Activated CD4-positive, CD25-positive, alpha-beta regulatory T cell treated with anti-CD3 and anti-CD28 coated beads, Interleukin-2, amount 50 U/mL, for 24 hours (primary cell): ENCODE measurements at places on chromosomes 16 and 17.

DNA sequence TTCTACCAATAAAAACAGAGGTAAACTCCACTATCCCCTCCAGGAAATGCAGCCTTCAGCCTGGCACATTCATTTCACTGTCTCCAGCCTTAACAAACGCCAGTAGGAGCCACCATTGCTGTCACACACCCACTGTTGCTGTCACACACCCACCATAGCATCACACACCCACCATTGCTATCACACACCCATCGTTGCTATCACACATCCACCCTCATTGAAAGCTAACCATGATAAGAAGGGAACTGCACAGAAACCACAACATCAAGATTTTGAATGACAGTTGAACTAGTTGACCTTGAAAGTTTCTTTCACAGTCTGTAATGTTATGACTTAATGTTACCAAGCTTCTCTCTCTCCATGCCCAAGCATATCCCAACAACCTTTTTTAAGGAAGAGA, 38.1 kb downstream of the SHCBP1 start:
- peak; percentile 17 for ATAC-seq

- no peak for ATAC-seq
Measured at GRCh38 chr17:68763562-68763961, 162.4 kb upstream of the FAM20A start.

- ATAC-seq, result peak; percentile 64
Measured at GRCh38 chr17:7356072-7356549, 1.2 kb downstream of the TMEM95 start.

GRCh38 chr17:66925811-66926500, 38.6 kb upstream of the CACNG4 start:
- ATAC-seq, result no peak

DNA sequence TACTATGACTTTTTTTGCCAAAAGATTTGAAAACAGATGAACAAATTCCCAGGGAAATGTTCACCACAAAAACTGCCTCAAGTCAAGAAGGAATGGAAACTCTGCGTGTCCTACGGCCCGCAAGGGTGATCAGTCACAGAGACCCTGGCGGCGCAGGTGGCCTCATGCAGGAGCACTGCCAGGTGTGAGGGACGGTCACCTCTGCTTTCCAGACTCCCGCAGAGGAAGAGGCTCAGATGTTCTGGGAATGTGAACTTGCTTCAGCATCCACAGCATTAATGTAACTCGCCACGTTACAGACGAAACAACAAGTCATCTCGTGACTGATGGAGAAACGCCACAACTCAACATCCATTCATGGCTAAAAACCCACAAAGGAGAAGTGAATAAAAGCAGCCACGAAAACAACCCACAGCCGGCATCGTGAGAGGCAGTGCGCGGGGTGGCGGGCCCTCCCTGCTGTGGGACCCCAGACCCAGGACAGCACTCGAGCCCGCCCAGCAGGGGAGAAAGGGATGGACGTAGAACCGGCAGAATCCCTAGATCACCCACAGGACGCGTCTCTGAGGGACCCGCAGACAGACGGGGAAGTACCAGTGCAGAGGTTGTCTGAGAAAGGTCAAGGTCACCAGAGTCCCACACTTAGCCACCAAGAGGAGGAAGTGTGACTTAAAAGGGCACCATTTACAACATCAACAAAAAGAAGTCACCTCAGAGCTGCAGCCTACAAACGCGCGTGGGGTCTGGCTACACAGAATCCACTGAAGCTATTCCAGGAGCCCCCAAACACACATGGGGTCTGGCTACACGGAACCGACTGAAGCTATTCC, 76.9 kb upstream of the GNG13 start:
- ATAC-seq, result peak; percentile 13

DNA sequence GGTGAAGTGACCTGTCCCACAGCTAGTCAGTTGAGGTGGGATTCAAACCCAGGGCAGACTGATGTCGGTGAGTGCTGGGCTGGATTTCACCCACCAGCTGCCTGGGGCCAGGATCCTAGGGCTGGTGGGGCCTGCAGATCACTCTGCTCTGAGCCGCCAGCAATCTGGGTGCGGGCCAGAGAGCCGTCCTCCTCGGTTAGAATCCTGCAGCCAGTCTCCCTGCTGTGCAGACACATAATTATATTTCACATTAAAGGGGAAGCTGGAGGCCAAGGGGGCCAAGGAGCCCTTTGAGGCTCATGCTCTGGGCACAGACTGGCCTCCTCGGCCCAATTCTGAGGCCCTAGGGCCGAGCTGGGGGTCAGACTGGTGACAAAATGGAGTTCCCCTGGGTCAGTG, 996 bp upstream of the KCNJ12 start:
- no peak for ATAC-seq

- no peak for ATAC-seq
Measured at GRCh38 chr17:74552037-74552436, 6.1 kb upstream of the CD300C start.

- ATAC-seq, result no peak
Measured at GRCh38 chr16:67441907-67442306, 11.0 kb downstream of the HSD11B2 start.

DNA sequence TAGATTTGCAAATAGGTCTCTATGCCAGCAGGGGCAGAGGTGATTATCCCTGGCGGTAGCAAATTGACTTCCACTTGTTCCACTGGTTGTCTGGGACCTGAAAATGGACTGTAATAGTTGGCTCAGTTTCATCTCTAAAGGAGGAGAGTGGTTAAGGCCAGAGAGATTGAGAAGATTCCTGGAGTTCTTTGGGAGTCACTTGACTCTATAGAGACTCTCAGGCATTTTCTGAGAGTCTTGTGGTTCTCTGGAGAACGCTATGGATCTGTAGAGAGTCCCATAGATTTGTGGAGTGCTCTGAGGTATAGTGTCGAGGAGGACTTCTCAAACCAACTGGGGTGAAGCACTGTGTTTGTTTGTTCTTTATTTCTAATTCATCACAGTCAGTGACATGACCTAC, 8.9 kb upstream of the PMP22 start:
- ATAC-seq, result no peak

- ATAC-seq, result no peak
Measured at GRCh38 chr16:30040221-30040620, 9.2 kb upstream of the TLCD3B start.

- peak; percentile 79 for ATAC-seq
Measured at GRCh38 chr17:82871056-82871775, 31.4 kb upstream of the ZNF750 start.

- no peak for ATAC-seq
Measured at GRCh38 chr16:4743226-4743878, 9.0 kb downstream of the DNAAF8 start.

- no peak for ATAC-seq
Measured at GRCh38 chr17:2690165-2691068, 21.1 kb downstream of the CLUH start.

GRCh38 chr17:59277031-59277430, 54.4 kb upstream of the YPEL2 start:
- no peak for ATAC-seq

- no peak for ATAC-seq
Measured at GRCh38 chr16:81636298-81636993, 142.6 kb upstream of the PLCG2 start.

GRCh38 chr16:64217789-64218535, 903.9 kb downstream of the CDH11 start:
- no peak for ATAC-seq

DNA sequence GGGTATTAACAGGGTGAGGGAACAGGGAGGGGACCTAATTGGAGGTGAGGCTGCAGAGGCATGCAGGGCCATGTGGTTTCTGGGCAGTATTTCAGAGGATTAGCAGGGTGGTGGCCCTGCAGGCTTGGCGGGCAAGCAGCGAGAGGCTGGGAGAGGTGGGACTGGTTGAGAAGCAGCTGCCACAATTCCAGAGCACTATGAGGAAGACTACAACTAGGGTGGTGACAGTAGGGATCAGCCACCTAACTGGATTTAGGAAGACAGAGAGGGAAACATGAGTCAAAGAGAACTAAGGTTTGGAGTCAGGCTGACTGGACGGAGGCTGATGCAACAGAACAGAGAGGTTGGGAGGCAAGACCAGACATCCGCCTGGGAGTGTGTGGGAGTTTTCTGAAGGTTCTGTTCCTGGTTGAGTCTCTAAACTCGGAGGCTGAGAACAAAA, 12.3 kb downstream of the ALOXE3 start:
- no peak for ATAC-seq

DNA sequence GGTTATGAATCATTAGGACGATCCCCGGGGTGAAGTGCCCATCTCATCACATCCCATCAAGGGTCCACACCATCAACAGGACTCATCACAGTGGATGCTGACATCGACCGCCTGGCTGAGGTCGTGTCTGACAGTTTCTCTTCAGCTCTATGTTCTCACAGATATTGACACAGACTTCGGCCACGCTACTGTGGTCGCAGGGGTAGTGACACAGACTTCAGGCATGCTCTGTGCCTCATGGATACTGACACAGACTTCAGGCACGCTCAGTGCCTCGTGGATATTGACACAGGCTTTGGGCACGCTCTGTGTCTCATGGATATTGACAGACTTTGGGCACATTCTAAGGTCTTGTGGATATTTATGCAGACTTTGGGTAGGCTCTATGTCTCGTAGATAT, 50.1 kb downstream of the KLHDC4 start:
- ATAC-seq, result no peak

DNA sequence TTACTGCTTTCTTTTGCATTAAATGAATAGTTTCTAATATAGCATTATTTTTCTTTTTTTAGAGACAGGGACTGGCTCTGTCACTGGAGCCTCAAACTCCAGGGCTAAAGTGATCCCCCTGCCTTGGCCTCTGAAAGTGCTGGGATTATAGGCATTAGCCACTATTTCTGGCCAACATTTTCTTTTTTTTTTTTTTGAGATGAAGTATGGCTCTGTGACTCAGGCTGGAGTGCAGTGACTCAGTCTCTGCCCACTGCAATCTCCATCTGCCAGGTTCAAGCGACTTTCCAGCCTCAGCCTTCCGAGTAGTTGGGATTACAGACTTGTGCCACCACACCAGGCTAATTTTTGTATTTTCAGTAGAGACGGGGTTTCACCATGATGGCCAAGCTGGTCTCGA, 2.0 kb upstream of the DUXB start:
- no peak for ATAC-seq

DNA sequence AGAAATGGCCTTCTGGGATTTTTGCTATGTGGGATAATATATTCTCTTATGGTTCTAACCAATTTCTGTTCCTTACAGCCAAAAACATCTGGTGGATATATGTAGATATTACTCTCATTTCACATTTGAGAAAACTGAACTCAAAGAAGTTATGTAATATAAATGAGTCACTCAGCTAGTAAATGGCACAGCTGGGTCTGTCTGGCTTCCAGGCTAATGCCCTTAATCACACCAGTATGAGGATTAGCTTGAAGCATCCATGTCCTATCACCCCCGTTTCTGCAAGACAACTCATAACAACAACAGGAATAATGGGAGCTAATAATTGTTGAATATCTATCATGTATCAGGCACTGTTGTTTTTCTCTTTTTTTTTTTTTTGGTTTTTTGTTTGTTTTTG, 34.4 kb upstream of the USP7 start:
- no peak for ATAC-seq

DNA sequence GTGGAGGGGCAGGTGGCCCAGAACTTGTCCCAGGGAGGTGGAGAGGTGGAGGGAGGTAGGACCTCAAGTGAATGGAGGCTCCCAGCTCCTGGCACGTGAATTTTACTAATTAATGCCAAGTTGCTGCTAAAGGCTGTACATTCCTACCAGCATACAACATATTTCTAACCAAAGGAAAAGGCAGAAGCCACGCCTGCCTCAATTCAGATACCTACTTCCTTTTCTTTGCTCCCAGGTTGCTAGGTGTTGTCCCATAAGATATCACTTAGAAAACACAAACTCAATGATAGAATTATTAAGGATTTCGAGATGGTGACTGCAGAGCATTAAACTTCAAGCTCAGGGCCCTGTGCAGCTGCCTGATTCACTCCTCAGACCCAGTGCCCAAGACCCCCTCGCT, 20.5 kb upstream of the SMPD3 start:
- no peak for ATAC-seq

GRCh38 chr17:31517524-31517923, 126.0 kb downstream of the RAB11FIP4 start:
- no peak for ATAC-seq

GRCh38 chr16:3074860-3075522, 9.6 kb downstream of the IL32 start:
- peak; percentile 87 for ATAC-seq

DNA sequence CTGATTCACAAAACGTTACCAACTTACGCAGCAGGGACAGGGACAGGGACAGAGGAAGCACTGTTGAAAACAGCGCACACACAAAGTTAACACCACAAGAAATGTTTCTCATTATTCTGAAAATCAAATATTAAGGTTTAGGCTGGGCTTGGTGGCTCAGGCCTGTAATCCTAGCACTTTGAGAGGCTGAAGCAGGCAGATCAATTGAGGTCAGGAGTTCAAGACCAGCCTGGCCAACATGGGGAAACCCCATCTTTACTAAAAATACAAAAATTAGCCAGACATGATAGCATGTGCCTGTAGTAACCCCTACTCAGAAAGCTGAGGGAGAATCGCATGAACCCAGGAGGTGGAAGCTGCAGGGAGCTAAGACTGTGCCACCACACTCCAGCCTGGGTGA, 4.2 kb downstream of the CYTH1 start:
- ATAC-seq, result peak; percentile 5
